ENCODE measurements at places on chromosomes 4 and X.

GRCh38 chr4:88605736-88606135, 13.5 kb downstream of the HERC3 start:
- no peak for DNase-seq

- DNase-seq, result no peak
Measured at GRCh38 chr4:157389741-157390140, 169.2 kb downstream of the GRIA2 start.

GRCh38 chr4:17694552-17694951, 80.1 kb downstream of the MED28 start:
- no peak for DNase-seq

- DNase-seq, result no peak
Measured at GRCh38 chr4:8908206-8908893, 36.7 kb upstream of the HMX1 start.

- no peak for DNase-seq
Measured at GRCh38 chrX:132033166-132033565, 10.1 kb downstream of the STK26 start.

DNA sequence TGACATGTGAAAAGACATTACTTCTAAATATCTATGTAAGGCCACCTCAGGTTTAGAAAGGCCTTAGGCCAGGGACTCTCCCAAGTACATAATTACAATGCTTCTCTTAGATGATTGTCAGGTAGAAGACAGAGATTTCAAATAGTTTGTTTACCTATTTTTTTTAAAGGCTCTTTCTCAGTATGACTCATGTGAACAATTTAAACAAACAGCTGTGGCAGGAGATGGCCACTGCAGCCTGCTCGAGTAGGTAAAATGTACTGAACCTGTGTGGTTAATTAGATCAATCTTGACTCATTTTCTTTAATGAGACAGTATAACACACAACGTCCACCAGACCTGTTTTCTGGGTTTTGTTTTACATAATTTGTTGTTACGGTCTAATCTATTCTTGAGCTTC, 50.2 kb downstream of the LEF1 start:
- DNase-seq, result peak; percentile 6

GRCh38 chrX:24339911-24340310, 20.5 kb upstream of the SUPT20HL1 start:
- DNase-seq, result no peak

DNA sequence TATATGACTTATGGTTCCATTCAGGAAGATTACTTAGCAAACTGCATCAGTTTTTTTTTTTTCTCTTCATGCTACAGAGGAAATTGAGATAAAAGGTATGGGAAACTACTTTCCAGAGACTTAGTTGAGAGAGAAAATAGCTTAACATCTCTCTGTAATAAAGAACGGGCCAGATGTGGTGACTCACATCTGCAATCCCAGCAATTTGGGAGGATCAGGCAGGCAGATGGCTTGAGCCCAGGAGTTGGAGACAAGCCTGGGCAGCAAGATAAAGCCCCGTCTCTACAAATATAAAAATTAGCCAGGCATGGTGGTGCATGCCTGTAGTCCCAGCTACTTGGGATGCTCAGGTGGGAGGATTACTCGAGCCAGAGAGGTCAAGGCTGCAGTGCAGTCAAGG, 271.2 kb upstream of the TENM3 start:
- no peak for DNase-seq

DNA sequence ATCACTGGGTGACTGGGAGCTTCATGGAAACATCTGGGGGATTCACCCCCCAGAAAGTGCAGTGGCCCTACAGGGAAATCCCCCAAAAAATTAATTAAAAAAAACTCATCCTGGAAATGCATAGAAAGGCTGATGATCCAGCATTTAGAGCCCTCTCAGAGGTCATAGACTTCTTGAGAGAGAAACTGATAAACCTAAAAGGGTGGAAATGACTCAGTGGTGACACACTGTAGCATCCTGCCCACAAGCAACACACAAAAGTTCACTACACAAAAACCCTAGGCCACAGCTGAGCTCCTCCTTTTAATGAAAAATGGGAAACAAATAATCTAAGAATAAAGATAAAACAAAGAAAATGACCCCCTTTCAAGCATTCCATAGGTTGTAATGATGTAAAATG, 911.5 kb downstream of the GLUD2 start:
- DNase-seq, result no peak

DNA sequence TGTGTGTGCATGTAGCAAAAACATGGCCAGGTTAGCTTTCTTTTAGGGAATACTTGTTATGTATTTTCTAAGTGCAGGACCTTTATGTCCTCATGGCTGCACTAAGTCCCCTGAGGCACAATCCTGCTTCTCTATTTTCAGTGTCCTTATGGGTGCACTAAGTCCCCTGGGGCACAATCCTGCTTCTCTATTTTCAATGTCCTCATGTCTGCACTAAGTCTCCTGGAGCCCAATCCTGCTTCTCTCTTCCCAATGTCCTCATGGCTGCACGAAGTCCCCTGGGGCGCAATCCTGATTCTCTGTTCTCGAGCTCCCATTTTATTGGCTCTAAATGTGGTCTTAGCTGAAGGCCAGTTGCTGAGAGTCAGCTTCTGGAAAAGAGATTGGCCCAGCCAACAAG, 49.7 kb upstream of the GPRIN3 start:
- DNase-seq, result no peak

DNA sequence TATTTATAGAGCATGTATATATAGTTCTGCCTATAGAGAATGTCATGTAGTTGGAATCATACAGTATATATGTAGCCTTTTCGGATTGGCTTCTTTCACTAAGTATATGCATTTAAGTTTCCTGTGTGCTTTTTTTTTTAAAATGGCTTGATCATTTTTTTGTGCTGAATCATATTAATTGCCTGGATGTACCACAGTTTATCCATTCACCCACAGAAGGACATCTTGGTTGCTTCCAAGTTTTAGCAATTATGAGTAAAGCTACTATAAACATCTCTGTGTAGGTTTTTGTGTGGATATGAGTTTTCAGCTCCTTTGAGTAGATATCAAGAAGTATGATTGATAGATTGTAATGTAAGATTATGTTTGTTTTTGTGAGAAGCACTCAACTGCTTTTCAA, 23.8 kb downstream of the PTTG2 start:
- no peak for DNase-seq

DNA sequence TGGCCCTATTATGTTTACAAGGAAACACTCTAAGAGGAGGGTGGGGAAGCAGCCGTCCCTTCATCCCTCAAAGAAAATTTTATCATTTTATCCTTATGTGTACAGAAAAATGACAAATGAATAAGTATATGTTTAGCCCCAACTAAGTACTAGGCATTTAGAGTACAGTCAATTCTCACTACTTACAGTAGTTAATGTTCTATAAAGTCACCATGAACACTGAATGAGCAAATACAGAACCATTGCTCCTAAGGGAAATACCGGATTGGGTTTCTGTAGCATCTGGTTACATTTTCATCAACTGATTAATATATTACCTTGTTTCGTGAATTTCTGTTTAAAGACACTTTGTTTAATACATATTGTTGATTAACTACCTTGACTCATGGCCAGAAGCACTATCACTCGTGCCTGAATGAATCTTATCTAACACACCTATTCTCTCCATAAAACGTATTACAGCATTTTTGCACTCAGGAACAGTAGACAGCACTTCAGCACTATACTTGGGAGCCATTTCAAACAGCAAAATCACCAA, 109.3 kb downstream of the ASB9 start:
- DNase-seq, result no peak

- no peak for DNase-seq
Measured at GRCh38 chrX:29071525-29072320, 484.5 kb downstream of the IL1RAPL1 start.

DNA sequence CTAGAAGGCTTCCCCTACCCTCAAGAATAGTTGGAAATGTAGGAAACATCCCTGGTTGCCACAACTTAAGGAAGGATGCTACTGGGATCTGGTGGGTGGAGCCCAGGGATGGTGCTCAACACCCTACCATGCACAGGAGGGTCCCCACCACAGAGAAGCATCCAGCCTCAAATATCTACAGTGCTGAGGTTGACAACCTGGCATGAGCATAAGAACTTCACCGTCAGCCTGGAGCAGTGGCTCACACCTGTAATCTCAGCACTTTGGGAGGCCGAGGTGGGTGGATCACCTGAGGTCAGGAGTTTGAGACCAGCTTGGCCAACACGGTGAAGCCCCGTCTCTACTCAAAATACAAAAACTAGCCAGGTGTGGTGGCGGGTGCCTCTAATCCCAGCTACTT, 24.0 kb upstream of the ASMTL start:
- no peak for DNase-seq

GRCh38 chrX:133670383-133670782, 255.1 kb upstream of the GPC4 start:
- peak; percentile 1 for DNase-seq
